Activated CD8-positive, alpha-beta memory T cell treated with anti-CD3 and anti-CD28 coated beads for 1 hour (primary cell): ENCODE measurements at places on chromosomes 11 and 22.

DNA sequence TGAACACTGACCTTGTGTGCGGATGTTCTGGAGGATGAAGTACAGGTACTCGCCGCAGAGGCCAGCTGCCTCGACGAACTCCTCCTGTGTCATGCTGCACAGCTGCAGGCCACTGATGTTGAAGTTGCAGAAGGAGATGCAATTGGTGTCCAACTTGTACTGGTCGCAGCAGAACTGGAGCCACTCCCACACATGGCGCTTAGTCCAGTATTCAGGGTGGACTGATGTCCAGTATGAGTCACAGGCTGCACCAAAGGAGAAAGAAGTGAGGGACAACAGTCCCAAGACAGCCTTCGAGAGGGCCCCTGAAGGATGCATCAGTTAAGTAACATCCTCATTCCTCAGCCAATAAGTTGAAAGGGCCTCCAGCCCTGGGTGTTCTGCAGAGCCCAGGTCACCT is 20.1 kb downstream of the ELF5 start:
- DNase-seq, result no peak

GRCh38 chr11:126098204-126098769 is 35.6 kb upstream of the CDON start:
- DNase-seq, result no peak

DNA sequence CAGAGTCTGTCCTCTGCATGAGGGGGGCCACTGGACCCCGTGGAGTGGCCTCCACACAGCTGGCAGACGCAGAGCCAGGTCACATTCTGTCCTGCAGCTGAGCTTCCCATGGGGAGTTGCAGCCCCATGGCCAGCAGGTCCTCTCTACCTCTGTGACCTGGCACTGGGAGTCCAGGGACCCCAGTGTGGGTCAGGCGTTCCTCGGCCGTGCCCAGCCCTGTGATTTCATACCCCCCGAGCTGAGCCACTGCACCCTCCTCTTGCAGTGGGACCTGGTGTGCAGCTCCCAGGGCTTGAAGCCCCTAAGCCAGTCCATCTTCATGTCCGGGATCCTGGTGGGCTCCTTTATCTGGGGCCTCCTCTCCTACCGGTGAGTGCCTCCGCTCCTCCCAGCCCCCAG is 32.2 kb upstream of the SLC22A12 start:
- no peak for DNase-seq

DNA sequence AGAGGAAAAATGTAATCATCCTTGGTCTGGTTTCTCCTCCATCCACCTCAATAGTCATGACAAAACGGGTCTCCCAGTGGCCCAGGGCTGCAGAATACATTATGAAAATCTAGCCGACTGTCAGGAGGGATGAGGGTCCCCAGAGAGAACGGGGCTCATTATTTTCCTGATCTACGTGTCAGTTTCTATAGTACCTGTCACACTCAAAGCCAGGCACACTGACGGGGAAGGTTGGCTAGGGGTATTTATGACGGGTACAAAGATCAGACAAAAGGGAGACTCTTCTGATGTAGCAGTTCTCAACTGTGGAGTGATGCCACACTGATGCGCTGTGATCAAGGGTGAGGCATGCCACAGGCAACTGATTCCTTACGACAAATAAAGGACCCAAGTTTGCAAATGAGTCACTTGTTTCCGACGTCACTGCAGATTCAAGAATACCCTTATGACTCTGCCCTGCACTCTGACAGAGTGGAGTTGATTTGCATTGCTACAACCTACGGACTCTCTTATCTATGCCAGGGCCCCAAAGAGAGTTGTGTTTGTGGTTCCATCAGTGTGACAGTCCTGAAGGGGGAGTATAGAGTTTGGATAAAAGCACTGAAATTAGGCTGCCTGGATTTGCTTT is 188.2 kb upstream of the TBCEL start:
- no peak for DNase-seq

DNA sequence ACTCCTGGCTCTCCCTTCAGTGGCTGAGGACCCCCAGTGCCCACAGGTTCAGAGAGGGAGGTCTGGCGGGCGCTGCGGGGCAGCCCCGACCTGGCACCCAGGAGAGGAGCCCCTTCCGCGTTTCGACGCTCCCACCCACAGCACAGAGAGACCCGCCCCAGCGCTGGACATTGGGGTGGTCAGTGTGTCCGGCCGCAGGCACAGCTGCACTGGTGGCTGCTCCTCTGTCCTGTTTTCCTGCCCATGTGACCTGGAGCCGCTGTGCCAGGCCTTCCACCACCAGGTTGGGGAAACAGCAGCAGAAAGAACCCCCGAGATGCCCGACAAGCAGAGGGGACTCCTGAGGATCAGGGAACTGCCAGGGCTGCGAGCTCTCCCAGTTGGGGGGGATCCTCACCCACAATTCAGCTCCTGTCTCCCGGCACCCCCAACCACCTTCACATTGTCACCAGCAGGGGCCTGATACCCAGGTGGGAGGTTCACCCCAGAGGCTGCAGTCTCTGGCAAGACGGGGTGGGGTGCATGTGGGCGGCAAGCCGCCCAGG is 13.6 kb downstream of the KRTAP5-5 start:
- no peak for DNase-seq
